PC-9 (cell line): ENCODE measurements at places on chromosomes 13 and 19. TPM values are rescaled to one million over a fixed set of nuclear protein-coding genes. Genes with fewer than 3 reads are reported as not detected.

Gene UNC13A
- total RNA-seq, result 0.17 and 0.20 TPM in 2 replicates

Gene EFNB2
- total RNA-seq, result 13.4 and 17.5 TPM in 2 replicates

Gene FRY
- 4.7 and 5.2 TPM in 2 replicates for total RNA-seq

Gene ICAM3
- total RNA-seq, result 14.0 and 22.7 TPM in 2 replicates

Gene PROZ
- not detected in 2 replicates for total RNA-seq

Gene SIAH3
- total RNA-seq, result not detected in 2 replicates

GRCh38 chr13:49954674-49955455 is 18.7 kb upstream of the SPRYD7 start:
- no peak for DNase-seq

GRCh38 chr13:97077341-97077740 is 83.1 kb upstream of the OXGR1 start:
- DNase-seq, result no peak

DNA sequence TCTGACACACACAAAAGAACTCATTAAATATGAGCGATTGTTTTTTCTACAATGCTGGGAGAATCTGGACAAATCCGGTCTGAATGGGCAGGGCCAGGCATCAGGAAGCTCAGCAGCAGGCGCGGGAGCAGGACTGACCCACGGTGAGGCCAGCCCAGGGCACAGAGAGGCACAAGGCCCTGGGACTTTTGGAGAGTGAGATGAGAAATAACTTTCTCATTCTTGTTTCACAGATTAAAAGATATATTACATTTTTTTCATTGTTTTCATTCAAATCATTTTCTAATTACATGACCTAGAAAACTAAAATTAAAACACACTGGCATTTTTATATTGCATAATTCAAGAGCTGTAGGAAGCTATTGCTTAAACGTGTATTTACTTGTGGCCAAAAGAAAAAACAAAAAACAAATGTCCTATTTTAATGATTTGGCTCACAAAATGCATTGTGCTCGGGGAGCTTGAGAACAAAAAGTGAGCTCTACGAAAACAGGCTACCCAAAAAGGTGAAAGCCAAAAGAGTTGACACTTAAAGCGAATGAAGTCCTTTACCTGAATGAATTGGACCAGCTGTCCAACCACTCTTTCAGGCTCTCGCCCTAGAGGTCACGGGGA is 133.1 kb downstream of the TNFRSF19 start:
- DNase-seq, result no peak

DNA sequence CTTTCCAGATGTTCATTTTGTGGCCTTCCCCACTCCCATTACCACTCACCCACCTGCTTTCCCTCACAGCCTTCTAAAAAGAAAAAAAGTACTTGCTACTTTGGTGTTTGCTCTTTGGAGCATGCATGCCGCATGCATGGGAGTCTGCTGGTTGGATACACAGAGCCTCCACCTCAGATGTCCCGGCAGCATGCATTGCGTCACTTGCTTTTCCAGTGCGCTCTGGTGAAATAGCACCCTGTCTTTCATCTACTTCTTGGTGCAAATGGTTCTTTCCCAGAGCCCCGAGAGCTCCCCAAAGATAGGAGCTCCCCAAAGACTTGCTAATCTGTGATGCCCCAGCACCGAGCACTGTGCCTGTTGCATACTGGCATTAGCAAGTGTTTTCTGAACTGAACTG is 333.2 kb upstream of the ZNF507 start:
- DNase-seq, result no peak

GRCh38 chr19:14561249-14561648 is 10.6 kb downstream of the NDUFB7 start:
- no peak for DNase-seq

GRCh38 chr19:13410946-13411345 is 95.3 kb downstream of the CACNA1A start:
- DNase-seq, result no peak

DNA sequence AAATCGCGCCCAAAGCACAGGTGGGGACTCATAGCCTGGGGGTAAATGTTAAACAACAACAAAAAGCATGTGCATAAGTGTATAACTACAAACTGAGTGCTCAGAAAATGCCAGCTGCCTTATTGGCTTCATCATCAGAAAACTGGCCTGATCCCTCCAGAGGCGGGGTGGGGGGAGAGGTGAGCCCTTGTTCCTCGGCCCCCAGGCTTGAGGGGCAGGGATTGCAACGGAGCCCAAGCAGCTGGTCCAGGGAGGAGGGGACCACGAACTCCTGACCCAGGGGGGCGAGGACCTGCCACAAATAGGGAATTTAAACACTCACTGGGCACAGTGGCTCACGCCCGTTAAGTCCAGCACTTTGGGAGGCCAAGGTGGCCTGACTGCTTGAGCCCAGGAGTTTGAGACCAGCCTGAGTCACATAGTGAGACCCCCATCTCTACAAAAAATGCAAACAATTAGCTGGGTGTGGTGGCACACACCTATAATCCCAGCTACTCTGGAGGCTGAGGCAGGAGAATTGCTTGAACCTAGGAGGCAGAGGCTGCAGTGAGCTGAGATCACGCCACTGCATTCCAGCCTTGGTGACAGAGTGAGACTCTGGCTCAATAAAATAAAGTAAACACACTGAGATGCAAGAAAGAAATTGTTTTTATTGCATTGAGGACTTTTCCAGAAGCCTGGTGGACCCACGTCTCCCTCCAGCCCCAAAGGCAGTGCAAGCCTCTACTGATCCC is 8.7 kb downstream of the SIRT6 start:
- DNase-seq, result no peak

- no peak for DNase-seq
These were observed 103.9 kb downstream of the LMO7 start for GRCh38 chr13:75740031-75740430.

GRCh38 chr13:31067416-31068118 is 94.1 kb downstream of the HSPH1 start:
- no peak for DNase-seq

GRCh38 chr13:61700620-61701019 is 285.0 kb upstream of the PCDH20 start:
- no peak for DNase-seq

GRCh38 chr13:39968646-39969475 is 313.4 kb downstream of the COG6 start:
- no peak for DNase-seq

DNA sequence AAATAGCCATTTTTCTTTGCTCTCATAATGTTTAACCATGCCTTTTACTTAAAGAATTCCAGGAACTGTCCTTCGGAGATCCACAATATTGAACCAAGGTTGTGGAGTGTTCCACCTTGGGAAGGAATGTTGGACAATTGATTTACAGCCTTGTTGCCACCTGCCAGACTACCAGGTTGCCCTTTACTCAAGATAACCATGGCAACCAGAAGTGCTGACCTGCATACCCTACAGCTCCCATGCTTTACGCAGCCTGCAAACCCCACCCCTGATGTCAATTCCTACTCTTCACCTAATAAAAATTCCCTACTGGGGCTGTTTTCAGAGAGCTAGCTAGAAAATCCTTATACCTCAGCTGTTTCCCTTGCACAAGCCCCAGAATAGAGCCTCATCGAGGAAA is 151.0 kb upstream of the RXFP2 start:
- no peak for DNase-seq

DNA sequence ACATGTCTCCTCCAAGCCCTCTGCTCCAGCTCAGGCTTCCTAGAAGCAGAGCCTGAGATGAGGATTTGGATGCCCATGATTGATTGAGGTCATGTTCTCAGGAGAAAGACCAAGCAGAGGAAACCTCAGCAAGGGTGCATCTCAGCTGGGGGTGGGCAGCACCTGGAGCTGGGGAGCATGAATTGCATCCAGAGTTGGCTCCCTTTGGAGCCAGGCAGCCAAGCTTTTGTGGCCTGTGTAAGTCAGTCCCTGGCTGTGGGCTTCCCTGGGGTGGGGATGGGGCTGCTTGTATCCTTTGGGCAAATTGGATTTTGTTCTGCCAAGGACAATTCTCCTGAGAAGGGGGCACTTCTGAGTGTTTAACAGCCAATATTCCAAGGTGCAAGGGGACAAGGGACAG is 91.5 kb upstream of the WASF3 start:
- DNase-seq, result no peak

DNA sequence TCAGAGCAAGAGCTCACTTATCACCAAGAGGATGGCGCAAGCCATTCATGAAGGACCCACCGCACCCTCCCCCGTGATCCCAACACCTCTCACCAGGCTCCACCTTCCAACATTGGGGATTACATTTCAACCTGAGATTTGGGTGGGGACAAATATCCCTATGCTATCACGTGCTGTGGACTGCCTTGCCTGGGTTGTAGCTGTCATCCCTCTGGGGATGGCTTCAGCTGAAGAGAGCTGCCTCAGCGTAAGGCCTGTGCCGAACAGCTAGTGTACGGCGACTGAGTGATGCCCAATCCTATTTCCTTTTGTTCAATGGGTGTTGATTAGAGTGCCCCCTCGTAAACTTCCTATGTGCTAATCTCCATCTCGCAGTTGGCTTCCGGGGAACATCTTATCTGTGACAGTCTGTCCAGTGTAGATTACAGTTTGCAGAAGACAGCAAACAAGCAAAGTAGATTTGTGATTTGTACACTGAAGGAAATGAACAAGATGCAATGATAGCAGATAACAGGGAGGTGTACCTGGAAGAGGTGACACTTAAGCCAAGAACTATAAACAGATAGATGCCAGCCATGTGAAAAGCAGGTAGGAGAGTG is 11.8 kb upstream of the RCBTB1 start:
- no peak for DNase-seq

DNA sequence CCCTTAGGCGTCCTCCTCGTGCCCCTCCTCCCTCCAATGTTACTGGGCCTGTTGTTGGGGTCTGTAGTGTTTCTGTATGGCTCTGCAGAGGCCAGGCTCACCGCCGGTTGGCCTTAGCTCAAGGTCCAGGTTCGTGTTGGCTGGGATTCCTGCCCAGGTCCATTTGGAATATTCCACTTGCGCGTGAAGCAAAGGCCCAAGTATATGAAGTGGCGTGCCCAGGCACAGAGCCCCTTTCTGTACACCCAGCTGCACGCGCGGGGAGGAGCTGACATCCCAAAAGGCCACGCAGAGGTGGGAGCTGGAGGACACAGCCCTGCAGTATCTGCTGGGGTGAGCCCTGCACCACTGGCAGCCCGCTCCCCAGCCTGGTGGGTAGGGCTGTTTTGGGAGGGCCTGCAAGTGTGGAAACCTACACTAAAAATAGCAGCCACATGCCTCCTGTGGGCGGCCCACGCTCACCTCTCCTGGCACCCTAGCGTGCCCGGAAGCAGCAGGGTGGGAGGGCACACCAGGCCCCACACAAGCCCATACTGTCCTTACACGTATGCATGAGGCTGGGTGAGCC is 30.2 kb downstream of the CRTC1 start:
- no peak for DNase-seq
